Left renal pelvis (tissue), 4 donors: ENCODE measurements at places on chromosomes 16 and 17.

DNA sequence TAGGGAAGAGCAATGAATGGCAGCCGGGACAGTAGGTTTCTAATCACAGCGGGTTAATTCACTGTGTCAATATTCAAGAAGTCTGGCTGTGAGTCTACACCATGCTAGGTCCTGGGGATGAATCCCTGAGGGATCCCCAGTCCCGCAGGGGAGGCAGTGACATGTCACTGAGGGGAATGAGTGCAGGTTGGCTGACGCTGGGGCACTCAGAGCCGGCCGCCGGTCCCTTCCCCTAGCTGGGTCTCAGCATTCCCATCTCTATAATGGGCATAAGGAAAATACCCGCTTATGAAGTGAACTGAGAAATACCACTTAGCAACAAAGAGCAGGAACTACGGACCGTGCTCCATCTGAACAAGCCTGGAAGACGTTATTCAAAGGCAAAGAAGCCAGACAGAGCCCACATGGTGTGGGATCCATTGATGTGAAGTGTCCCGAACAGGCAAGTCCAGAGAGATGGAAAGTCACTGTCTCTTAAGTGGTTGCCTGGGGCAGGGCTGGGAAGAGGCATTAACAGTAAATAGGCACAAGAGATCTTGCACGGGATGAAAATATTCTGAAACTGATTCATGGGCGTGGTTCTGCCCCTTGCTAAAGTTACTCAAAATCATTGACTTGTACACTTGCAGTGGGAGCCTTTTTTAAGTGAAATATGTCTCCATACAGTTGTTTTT, 31.9 kb downstream of the PPL start:
- DNase-seq, result no peak

DNA sequence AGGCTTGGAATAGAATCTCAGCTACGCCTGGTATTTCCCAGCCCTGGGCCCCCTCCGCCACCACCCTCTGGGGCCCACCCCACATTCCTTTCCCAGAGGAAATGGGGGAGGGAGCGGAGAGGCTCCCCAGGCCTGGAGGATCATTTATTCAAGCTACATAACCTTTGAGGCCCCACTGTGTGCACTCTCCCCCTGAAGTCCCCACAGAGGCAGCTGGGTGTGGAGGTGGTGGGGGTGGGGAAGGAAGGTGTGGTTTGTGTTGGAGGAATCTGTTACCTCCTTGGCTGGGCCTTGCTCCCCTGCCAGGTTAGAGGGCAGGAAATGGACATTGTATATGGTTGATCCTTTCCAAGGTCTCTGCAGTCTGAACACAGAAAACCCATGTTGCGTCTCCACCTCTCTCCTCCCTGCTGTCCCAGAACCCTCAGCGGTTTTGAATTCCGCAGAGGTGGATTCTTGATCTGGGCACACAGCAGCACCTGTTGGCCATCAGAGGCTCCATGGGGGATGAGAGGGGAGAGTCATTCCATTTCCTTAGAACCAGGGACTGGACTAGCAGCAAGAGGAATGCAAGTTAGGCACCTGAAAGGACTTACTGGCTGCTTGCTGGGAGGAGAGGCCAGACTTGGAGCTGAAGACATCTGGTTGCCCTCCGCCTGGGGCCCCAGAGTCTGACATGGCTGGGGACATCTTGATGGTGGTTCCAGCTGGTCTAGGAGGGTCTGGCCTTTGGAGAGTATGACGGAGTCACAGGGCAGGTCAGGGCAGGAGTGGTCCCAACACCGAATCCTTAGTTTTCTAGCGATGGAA, 23.0 kb downstream of the ARHGAP23 start:
- DNase-seq, result peak; percentile 55

DNA sequence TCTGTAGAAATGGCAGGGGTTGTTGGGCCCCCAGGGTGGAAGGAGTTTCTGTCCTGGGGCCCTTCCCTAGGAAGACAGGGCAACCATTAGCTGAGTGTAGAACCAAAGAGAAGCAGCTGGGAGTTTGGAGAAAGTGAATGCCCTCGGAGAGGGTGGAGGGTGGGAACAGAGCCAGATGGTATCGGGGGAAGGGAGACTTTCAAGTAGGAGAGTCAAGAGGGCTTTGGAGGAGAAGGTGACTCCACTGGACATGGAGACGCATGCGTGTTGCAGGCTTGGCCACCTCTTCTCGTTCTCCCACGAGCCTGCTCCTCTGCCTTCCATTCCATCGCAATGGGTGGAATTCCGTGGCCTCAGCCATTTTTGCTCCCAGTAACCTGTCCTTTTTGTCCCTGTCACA, 19.4 kb downstream of the SLC47A1 start:
- DNase-seq, result no peak

DNA sequence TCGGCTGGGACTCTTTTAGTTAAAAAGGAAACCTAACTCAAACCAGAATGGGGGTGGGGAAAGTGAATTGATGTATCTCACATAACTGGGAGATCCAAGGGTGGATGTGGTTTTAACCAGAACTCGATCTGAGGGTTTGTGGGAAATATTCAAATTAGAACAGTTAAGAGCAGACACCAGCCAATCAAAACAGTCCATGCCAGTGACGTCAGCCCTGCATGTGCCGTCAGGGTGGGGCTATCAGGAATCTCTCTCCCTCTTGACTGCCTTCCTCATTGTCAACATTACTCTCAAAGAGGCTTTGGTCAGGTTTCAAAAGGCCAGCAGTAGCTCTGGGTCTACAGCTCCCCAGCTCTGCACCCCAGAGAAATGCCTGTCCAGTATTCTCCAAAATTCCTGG, 94.2 kb upstream of the HSBP1 start:
- DNase-seq, result no peak

GRCh38 chr16:81632392-81633146, 146.5 kb upstream of the PLCG2 start:
- DNase-seq, result no peak

GRCh38 chr17:72349491-72349995, 228.7 kb downstream of the SOX9 start:
- no peak for DNase-seq

DNA sequence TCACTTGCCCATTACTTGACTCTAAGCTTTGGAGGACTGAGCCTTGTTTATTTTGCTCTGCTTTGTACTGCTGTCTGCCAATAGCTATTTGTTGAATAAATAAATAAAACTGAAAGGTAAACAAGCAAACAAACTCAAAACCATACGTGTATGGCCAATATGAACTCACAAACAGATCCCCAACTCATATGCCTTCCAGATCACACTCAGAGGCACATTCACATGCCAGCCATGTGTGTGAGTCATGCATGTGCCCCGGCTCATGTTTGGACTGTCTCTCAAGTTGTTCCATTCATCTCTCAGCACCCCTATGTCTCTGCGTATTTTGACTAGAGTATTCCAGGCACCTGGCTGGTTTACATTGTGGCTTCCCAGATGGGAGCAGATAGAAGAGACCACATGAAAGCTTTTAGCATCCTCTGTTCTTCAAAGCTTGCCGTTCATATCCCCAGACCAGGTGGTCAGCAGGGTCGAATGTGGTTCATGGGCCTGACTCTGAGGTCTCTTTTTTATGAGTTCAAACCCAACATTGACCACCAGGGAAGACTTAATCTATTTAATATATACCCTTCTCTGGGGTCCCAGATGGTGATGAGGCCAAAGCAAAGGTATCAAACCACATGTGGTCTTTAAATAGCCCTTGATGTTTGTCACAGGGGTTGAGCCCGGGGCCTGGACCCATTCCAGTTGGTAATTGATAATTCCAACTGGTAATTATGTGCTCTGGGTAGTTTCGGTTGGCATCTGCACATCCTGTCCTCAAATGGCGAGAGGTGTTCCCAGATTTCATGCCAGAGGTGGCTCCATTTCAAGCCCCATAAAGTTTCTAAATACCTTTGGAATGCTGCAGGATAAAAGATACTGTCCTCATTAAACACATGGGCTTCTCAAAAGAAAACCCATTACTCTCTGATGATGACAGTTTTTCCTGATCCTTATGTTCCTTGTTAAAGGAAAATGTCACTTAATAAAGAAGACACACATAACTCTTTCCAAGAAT, 287.3 kb upstream of the MAF start:
- no peak for DNase-seq

DNA sequence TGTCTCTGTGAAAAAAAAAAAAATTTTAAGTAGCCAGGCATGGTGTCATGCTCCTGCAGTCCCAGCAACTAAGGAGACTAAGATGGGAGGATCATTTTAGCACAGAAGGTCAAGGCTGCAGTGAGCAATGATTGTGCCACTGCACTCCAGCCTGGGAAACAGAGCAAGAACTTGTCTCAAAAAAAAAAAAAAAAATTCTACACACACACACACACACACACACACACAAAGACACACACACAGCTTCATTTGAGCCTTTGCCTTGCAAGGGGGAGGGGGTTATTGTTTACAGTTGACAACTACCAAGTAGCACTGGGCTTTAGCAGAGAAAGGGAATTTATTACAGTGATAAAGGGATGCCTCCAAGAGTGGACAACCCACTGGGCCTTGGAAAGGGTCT, 4.9 kb upstream of the POLR3E start:
- no peak for DNase-seq

GRCh38 chr17:1315409-1315808, 35.9 kb downstream of the TRARG1 start:
- DNase-seq, result no peak

DNA sequence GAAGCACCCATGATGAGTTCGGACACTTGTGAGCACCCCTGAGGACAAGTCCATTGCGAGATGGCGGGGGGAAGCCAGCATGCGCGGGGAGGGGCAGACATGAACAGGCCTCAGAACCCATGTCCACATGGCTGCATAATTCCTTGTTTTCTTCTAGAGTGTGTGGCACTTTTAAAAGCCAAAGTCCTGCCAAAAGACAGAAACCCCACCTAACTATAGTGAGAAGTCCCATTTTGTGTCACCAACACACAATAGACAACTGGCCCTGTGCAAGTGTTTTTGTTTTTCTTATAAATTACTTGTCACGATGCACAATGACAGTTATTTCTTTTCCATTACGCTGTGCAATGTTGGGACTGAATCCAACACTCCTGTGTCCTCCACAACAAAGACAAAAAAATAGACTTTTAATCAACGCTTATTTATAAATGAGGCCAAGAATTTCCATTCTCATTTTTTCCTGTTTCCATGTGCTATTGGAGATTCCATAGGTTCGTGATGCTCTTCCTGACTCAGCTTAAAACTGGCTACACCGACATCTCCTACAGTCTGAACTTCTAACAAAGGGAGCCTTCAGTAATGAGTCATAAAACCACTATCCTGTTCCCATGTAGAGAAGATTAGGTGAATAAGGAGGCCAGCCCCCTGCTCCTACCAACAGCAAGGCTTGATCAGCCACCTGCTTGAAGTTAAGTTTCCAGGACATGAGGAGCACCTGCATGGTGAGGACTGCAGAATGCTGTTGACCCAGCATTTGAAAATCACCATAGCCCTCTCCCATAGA, 98.9 kb downstream of the ZNF423 start:
- DNase-seq, result no peak
